Vagina (tissue), 2 donors: ENCODE measurements at places on chromosomes 1 and 21.

- peaks cover 28% of the 10 kb centered on the region for H3K36me3 ChIP-seq
- DNase-seq: no peak
- H3K27me3 ChIP-seq: no peaks in the 10 kb centered on the region
Measured at GRCh38 chr1:35856964-35857363, 26.0 kb upstream of the AGO1 start.

DNA sequence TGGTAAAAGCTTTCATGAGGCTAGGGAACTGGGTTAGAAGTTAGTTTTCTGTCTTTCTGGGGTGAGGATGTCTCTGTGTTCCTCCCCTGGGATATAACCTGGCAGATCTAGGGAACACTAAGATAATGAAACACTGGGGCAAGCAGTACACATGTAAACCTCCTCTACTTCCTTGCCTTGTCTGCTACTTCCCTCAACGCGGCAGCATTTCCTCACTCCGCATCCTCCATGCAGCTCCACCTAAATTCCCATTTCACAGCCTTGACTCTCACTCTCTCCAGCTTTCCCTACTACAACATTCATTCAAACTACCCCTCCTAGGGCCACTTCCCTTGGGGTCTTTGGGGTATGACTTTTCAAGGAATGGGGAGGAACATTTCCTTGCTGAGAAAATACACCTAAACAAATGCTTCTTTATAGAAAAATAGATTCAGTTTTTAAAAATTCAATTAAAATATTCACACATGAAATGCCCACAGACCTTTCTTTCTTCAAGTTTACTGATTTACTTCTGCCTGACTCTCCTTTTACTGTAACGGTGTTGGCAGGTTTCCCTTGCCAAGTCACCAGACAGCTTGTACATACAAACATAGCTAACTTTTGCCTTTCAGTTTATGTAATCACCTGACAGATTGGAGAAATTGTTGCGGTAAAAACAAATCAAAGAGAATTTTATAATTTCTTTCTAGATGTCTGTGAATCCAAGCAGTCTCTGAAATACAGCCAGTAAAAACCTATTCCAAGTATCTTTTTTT, 90.1 kb downstream of the TNFSF18 start:
- no peaks in the 10 kb centered on the region for H3K27me3 ChIP-seq
- no peak overlapping the region for H3K4me3 ChIP-seq
- DNase-seq: no peak
- H3K4me1 ChIP-seq: no peaks in the 10 kb centered on the region
- no peaks in the 10 kb centered on the region for H3K36me3 ChIP-seq

DNA sequence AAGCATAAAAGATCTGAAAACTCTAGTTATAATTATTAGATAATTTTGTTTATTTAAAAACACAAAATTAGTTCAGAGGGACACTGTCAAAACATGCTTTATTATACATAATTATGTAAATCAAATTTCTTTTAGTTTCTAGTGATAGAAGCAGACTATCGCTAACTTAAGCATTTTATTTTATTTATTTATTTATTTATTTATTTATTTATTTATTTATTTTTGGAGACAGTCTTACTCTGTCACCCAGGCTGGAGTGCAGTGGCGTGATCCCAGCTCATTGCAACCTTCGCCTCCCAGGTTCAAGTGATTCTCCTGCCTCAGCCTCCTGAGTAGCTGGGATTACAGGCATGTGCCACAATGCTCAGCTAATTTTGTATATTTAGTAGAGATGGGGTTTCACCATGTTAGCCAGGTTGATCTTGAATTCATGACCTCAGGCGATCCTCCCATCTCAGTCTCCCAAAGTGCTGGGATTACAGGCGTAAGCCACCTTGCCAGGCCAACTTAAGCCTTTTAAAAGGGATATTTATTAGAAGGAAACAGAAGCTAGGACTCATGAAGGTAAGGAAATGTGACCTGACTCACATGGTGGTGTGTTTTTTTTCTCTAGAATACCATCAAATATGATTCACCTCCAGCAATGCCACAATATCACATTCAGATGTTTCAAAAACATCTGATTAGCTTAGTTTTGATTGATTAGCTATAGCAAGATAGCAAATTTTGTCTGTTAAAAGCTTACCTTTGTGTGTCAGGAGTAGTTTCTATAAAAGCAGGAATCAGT, 1357.4 kb upstream of the ADGRL4 start:
- no peak overlapping the region for H3K27ac ChIP-seq
- no peaks in the 10 kb centered on the region for H3K27me3 ChIP-seq
- no peaks in the 10 kb centered on the region for H3K36me3 ChIP-seq
- H3K4me3 ChIP-seq: no peak overlapping the region
- no peaks in the 10 kb centered on the region for H3K4me1 ChIP-seq

- H3K4me1 ChIP-seq: peaks cover 7% of the 10 kb centered on the region
- H3K4me3 ChIP-seq: no peak overlapping the region
- H3K27me3 ChIP-seq: no peaks in the 10 kb centered on the region
- DNase-seq: no peak
Measured at GRCh38 chr1:114033216-114033706, 54.0 kb downstream of the OLFML3 start.

GRCh38 chr1:194227161-194227560, 1040.7 kb upstream of the B3GALT2 start:
- no peaks in the 10 kb centered on the region for H3K36me3 ChIP-seq
- no peaks in the 10 kb centered on the region for H3K4me1 ChIP-seq
- no peak overlapping the region for H3K4me3 ChIP-seq
- no peak overlapping the region for H3K27ac ChIP-seq

DNA sequence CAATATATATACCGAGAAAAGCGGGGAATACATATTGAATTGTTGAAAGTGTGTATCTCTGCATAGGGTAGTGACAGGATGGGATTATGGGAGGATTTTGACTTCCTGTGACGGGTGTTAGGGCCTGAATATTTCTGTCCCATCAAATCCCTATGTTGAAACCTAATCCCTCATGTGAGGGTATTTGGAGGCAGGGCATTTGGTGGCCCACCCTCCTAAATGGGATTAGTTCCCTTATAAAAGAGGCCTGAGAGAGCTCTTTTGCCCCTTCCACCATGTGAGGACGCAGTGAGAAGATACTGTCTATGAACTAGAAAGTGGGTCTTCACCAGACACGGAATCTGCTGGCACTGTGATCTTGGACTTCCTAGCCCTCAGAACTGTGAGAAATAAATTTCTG, 137.3 kb downstream of the ZSCAN20 start:
- no peak for DNase-seq
- no peak overlapping the region for H3K4me3 ChIP-seq
- no peaks in the 10 kb centered on the region for H3K36me3 ChIP-seq
- H3K27ac ChIP-seq: no peak overlapping the region

GRCh38 chr1:169245706-169246105, 121.9 kb downstream of the NME7 start:
- H3K36me3 ChIP-seq: no peaks in the 10 kb centered on the region
- H3K4me1 ChIP-seq: peaks cover 5% of the 10 kb centered on the region
- DNase-seq: no peak

- H3K4me3 ChIP-seq: peak overlapping the region; percentile 82
- peaks cover 40% of the 10 kb centered on the region for H3K4me1 ChIP-seq
- no peaks in the 10 kb centered on the region for H3K36me3 ChIP-seq
- H3K27me3 ChIP-seq: no peaks in the 10 kb centered on the region
Measured at GRCh38 chr1:164561007-164561406, 2.0 kb downstream of the PBX1 start.
